ENCODE measurements at places on chromosomes 7 and 10.
A peak's percentile ranks its signal among the peaks of the same experiment; 100 is the strongest.

DNA sequence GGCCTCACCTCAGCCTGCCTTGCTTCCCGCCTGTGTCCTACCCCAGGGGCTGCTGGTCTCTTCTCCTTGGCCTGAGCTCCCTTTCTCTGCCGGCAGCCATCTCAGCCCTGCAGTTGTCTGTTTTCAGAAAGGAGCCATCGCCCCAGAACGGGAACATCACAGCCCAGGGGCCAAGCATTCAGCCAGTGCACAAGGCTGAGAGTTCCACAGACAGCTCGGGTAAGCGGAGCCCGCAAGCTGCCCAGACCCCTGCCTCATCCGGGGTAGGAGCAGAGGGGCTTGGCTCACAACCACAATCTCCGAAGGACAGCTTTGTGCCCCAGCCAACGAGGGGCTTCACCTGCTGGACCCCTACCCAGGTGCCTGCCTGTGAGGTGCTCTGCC is 5.3 kb upstream of the DEPP1 start:
- no peak for DNase-seq

DNA sequence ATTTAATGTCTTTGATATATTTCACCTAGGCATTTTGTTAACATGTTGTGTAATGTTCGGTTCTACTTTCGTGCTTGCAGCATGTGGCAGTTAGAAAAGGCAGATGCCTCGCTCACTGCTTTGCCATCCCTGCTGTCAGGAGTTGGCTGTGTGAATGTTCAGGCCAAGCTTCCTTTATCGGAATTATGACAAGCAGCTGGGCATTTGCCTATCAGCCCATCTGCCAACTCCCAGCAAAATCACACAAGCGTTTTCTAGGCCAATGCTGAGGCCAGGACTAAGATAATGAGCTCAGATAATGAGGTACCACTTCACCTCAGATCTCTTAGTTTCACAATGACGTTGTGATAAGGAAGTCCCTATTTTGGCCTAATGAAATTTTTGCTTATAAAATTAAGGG is 212.7 kb upstream of the FAM3C start:
- DNase-seq, result no peak

- DNase-seq, result no peak
These were observed 109.2 kb downstream of the ZNF467 start for GRCh38 chr7:149664176-149664575.

DNA sequence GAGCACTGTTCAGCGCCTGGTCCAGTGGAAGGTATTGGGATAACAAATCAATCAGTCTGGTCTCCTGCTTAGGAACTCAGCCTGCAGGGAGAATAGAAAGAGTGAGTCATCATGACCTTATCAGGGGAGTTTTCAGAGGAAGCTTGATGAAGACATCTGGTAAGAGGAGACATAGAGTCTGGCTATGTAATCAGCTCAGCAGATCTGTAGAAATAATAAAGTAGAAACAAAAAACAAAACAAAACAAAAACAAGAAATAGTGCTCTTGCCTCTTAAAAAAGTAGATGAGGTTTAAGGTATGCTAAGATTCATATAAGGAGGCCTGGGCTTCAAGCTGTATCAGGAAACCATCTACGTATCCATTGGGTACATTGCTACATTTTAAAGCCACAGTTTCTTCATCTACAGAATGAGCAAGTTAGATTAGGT is 14.4 kb downstream of the TAS2R41 start:
- DNase-seq, result no peak

- DNase-seq, result no peak
These were observed 165.5 kb downstream of the MAGI2 start for GRCh38 chr7:79287981-79288380.

GRCh38 chr10:52533986-52534385 is 219.9 kb downstream of the DKK1 start:
- DNase-seq, result no peak

- no peak for DNase-seq
These were observed 48.4 kb upstream of the ARHGAP21 start for GRCh38 chr10:24771943-24772694.

GRCh38 chr7:70944516-70944915 is 187.4 kb upstream of the GALNT17 start:
- no peak for DNase-seq

DNA sequence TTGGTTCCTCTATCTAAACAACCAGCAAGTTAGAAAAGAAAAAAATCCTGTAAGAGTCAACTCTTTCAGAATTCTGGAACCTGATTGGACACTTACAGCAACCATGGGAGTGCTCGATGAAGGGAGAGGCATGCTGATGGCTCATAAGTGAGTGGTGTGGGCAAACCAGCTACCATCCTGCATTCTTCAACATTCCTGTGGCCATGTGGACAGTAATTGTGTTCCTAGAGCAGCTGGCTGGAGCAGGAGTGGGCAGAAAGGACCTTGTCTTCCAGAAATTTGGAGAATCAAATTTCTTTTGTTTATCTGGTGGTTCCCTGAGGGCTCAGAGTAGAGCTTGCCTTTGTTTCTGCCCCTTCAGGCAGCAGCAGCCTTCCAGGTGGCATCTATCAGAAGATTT is 22.5 kb upstream of the MYL7 start:
- DNase-seq, result peak; percentile 62

GRCh38 chr10:60597513-60597912 is 180.8 kb upstream of the CDK1 start:
- DNase-seq, result no peak

GRCh38 chr10:114511881-114512280 is 107.6 kb upstream of the AFAP1L2 start:
- DNase-seq, result no peak

- no peak for DNase-seq
These were observed 52.7 kb downstream of the FIGNL1 start for GRCh38 chr7:50397320-50397970.

DNA sequence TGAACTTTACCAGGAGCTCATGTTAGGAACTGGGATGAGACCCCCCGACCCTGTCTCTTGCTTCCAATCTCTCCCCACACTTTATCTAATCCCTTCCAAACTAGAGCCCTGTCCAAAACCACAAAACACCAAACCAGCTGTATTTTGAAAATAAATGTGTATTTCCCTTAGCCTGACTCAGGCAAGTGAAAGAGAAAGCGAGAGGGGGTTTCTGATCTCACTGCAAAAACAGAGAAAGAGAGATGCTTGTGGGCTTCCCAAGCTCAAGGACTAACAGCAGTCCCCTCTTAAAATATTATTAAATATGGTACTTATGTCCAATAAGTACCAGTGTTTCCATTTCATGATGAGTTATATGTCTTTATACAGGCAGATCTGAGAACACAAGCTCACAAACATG is 122.0 kb downstream of the AGMO start:
- DNase-seq, result no peak

- no peak for DNase-seq
These were observed 115.0 kb downstream of the TMEM26 start for GRCh38 chr10:61338146-61338545.

GRCh38 chr7:1623810-1624209 is 46.3 kb upstream of the ELFN1 start:
- no peak for DNase-seq

GRCh38 chr10:125037145-125037877 is 95.4 kb downstream of the ZRANB1 start:
- no peak for DNase-seq

GRCh38 chr7:42211938-42212337 is 25.1 kb downstream of the GLI3 start:
- no peak for DNase-seq

- no peak for DNase-seq
These were observed 19.0 kb upstream of the TSPAN12 start for GRCh38 chr7:120876922-120877321.

GRCh38 chr10:7891634-7892033 is 73.3 kb downstream of the TAF3 start:
- no peak for DNase-seq

- no peak for DNase-seq
These were observed 43.6 kb downstream of the NSUN6 start for GRCh38 chr10:18607503-18608378.

- no peak for DNase-seq
These were observed 120.4 kb downstream of the EPDR1 start for GRCh38 chr7:38040831-38041230.

DNA sequence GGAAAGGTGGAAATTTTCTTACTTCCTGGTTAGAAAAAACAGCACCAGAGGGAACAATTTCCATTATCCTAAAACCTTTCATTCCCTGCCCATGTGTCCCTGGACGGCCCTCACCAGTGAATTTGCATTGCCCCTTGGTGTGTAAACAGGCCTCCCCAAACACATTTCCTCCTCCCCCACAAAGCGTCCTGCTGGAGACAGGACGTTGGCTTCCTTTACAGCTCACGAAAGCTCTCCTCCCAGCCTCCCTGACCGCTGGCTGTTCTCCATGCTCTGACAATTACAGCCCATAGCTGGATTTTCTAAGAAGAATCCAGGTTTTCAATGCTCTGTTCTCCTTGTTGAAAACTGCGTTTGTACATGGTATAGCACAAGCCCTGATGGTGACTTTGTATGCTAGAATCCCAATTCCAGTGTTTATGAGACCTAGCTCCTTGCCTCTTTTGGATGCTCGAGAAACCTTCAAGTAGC is 724.2 kb upstream of the CELF2 start:
- DNase-seq, result no peak

DNA sequence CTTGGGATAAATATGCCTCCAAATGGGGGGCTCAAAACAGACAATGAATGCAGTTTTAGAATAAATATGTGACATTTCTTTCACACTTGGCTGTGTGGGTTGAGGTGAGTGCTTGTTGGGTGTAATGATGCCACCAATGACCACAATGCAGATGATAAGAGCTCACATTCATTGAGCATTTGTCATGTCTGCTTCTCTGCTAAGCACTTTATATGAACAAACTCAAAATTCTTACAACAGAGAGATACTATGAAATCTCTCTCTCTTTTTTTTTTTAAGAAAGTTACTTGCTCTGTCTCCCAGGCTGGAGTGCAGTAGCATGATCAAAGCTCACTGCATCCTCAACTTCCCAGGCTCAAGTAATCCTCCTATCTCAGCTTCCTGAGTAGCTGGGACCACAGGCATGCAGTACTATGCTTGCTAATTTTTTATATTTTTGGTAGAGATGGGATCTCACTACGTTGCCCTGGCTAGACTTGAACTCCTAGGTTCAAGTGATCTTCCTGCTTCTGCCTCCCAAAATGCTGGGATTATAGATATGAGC is 185.4 kb downstream of the JCAD start:
- no peak for DNase-seq

DNA sequence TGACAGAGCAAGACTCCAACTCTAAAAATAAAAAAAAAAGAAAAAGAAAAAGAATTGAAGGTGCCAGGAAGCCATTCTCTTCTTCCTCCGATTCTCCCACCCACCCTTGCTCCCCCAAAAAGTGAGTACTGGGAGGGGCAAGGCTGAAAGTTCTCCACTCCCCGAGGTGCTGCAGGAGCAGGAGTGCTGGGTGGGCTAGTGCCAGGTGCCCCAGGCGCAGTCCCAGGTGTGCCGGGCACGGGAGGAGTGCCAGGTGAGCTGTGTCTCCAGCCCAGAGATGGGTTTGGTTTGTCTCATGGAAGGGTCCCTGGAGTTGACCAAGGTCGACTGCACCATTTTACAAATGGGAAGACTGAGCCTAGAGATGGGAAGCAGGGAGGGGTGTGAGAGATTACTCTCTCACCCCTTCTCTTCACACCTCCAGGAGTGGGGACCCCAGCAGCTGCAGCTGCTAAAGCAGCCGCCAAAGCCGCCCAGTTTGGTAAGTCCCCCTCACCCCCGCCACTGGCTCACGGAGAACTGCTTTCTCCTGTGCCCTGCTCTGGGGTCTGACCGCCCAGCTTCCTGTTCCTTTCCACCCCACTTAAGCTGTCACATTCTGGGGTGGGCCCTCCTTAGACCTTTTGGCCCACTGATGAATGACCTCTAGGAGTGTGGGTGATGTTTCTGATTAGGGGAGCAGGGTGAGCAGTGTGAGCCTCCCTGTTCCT is 26.2 kb upstream of the LIMK1 start:
- no peak for DNase-seq

- DNase-seq, result no peak
These were observed 70.4 kb downstream of the LYZL2 start for GRCh38 chr10:30559180-30559579.

DNA sequence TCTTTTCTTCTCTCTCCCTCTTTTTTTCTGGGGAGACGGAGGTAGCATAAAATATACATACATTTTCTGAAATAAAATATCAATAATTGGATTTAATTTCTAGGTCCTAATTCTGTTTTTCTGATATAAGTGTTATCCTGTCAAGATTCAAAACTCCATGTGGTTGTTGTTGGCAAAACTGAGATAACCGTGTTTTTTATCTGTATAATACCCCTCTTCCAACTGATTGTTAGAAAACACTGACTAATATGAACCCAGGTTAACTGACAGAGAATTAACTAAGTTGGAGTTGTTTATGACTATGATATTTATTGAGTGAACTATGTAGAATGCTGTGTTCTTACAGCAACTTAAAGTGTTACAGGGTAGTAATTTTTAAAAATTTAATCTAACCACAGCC is 236.5 kb upstream of the KAT6B start:
- no peak for DNase-seq

DNA sequence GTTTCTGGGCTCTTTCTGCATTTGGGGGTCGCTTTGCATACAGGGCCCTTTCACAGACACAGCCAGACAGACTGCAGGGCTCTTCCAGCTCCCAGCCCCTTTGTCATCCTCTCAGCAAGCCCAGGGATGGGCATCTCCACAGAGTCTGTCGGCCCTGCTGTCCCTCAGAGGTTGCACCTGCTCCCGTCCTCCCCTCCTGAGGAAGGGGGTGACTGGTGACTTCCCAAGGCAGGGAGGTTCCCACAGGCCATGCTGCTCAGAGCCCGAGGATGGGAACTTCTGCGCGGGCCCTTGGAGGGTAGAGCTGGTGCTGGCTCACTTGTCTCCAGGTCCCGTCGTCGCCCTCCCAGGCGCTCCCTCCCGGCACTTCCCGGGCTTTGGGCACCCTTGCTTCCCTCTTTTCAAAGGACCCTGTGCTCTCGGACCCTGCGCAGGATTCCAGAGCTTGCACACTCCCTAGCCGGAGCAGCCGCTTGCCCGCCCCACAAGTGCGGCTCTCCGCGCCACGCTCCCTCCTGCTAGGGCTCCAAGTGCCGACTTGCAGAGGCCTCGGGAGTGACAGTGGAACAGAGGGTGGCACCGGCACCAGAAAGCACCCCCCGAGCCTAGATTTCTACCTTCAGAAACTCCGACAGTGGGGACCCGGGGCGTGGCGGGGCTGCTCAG is 152.5 kb downstream of the PRKAG2 start:
- DNase-seq, result no peak

GRCh38 chr10:71044720-71045119 is 156.4 kb upstream of the PCBD1 start:
- DNase-seq, result no peak

All from DMS79 (cell line).